ENCODE measurements at places on chromosomes 1 and 21.

GRCh38 chr1:68969441-68969840 is 472.6 kb upstream of the DEPDC1 start:
- DNase-seq = no peak

DNA sequence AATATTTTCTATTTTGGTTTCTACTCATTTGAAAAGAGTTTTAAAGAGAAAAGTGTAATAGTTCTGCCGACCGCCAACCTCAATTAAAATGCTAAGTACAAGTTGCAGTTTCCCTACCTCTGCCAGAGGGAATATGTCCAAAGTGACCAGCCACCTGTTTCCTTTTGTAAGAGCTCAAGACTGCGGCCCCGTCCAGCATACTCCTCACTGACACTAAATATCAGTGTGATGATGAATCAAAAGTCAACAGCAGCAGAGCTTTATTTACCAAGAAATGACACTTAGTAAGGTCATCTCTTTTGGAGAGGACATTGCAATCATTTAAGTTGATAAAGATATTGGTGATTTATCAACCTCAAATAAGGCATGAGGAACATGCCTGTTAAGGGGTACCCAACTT is 57.4 kb upstream of the NRIP1 start:
- no peak for DNase-seq

GRCh38 chr1:153794624-153795329 is 19.6 kb downstream of the SLC27A3 start:
- peak; percentile 21 for DNase-seq

- no peak for DNase-seq
These were observed 13.9 kb upstream of the COL18A1 start for GRCh38 chr21:45390831-45391742.

DNA sequence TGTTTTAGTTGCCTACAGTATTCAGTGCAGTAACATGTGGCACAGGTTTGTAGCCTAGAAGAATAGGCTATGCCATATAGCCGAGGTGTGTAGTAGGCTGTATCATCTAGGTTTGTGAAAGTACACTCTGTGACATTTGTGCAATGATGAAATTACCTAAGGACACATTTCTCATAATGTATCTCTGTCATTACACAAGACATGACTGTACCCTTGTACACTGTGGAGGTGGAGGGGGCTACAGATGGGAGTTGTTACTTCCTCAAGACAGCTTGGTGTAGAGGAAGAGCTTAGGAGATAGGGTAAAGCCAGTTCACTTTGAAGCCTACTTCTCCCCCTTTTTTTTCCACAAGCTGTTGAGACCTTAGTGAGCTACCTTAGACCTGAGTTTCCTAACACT is 59.7 kb upstream of the RAVER2 start:
- DNase-seq = no peak

DNA sequence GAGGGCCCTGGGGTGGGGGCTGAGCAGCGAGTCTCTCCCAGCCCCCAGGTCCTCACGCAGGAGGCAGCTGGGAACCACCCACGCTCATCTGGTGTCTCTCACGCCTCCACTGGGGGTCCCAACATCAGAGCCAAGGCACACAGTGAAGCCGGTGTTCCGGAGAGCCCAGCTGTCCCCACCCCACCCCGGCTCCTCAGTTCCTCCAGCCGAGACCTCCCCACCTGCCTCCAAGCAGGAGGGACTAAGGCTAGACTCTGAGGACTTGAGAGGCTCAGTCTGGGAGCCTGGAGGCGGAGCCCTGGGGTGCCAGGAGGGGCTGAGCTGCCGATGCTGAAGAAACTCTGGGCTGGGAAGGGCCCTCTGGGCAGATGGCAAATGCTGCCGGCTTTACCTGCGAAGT is 1.6 kb upstream of the HPCA start:
- DNase-seq = no peak

- peak; percentile 45 for DNase-seq
These were observed 149.3 kb downstream of the TGFB2 start for GRCh38 chr1:218494449-218494852.

DNA sequence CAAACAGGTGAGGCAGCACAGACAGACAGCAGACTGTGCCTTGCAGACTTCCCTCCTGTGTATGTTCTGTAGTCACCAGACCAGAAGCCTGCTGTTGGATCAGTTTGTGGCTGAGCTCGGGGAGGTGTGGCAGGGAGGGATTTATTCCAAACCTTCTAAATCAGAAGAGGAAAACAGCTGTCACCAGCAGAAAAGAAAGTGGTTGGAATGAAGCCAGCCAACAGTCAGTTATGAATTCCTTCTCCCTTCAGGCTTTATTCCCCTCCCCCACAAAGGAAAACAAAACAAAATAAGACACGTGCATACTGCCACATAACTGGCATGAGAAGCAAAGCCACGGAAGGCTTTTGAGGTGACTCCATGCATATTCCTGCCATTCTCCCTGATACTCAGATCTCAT is 19.0 kb upstream of the PIGV start:
- peak; percentile 80 for DNase-seq

- DNase-seq = no peak
These were observed 27.4 kb downstream of the MORC3 start for GRCh38 chr21:36347278-36347961.

- peak; percentile 49 for DNase-seq
These were observed 87.9 kb downstream of the VAV3 start for GRCh38 chr1:107877092-107877491.

- DNase-seq = no peak
These were observed 39.1 kb downstream of the CLIC6 start for GRCh38 chr21:34707876-34708325.

GRCh38 chr1:36306210-36306901 is at the start of gene SH3D21:
TSS of gene SH3D21 (plus strand) at chr1:36306368. CDS start at chr1:36306421, 53 bp downstream.
- DNase-seq = peak; percentile 37

GRCh38 chr1:14941864-14942263 is 211.7 kb upstream of the TMEM51 start:
- no peak for DNase-seq

DNA sequence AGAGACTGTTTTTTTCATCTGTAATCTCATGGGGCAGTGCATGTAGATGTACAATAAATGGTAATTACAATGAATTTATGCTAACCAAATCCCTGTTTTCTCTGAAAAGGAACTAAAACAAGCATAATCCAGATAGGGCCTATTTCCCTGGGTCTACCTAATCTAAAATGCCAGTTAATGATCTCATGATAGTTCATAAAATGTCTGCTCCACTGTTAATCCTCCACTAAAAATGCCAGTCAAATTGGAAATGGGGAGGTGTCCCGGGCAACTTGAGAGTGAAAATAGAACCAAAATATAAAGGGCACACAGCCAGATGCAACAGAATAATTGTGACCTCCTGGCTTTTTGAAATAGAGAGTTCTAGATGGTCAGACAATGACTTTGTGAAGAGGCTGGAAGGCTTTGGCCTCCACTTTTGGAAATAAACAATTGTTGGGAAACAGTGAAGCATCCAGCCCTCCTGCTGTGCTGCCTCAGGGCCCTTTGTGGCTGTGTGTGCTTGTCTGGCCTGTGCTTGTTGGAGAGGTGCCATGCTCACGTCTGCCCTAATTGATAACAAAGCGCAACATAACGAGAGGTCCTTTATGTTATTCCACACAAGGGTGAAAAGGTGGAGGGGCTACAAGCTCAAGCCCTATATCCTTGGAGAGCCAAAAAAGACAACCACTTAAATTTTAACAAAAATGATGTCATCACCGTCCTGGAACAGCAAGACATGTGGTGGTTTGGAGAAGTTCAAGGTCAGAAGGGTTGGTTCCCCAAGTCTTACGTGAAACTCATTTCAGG is 97.7 kb downstream of the ATP5PO start:
- peak; percentile 21 for DNase-seq

- DNase-seq = peak; percentile 47
These were observed 3.0 kb downstream of the OLFM3 start for GRCh38 chr1:101993710-101994109.

GRCh38 chr1:83011265-83011664 is 987.7 kb downstream of the TTLL7 start:
- no peak for DNase-seq

GRCh38 chr1:91669584-91670350 is 169.1 kb downstream of the CDC7 start:
- DNase-seq = no peak

DNA sequence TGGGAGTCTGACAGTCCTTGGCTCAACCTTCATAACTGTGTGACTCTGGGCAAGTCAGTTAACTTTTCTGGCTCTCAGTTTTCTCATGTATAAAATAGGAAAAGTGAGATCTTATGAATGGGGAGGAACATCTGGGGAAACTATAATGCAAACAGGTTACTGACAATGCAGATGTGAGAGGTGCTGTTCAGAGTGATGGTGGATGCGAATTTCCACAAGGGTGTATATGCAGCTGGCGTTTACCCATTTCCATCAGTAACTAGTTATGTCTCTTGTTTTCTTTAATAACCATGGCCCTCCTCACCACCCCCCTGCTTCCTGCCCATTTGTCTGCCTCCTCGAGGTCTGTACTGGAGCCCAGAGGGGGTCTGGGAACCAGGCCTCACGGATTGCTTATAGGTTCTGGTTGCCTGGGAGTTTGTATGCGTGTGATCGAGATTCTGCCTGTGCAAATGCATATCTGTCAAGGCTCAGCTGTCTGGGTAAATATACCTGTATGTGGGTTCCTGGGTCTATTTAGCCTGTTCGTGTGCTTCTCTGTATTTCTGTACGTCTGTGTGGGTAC is 44.4 kb downstream of the AHDC1 start:
- DNase-seq = no peak

- DNase-seq = no peak
These were observed 6.9 kb downstream of the HTR1D start for GRCh38 chr1:23210351-23210785.

- DNase-seq = no peak
These were observed 34.6 kb downstream of the SLAMF6 start for GRCh38 chr1:160488347-160489058.

GRCh38 chr1:17059391-17060305 is 5.8 kb upstream of the SDHB start:
- DNase-seq = peak; percentile 75

DNA sequence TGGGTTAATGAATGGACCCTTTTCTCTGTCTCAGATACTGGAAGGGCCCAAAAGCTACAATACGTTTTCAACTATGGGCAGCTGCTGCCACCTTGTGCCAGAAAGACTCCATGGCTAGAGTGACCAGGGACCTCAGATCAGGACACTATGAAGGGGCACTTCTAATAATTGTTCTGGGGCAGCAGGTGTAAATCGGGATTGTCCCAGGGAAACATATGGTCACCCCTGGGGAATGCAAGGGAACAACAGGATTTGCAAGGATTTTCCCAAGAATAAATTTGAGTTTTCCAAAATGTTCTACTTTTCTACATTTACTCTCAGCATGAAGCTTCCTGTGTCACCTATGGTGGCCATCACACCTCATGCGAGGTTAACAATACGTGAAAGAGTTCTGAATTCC is 12.0 kb upstream of the FCAMR start:
- peak; percentile 76 for DNase-seq

DNA sequence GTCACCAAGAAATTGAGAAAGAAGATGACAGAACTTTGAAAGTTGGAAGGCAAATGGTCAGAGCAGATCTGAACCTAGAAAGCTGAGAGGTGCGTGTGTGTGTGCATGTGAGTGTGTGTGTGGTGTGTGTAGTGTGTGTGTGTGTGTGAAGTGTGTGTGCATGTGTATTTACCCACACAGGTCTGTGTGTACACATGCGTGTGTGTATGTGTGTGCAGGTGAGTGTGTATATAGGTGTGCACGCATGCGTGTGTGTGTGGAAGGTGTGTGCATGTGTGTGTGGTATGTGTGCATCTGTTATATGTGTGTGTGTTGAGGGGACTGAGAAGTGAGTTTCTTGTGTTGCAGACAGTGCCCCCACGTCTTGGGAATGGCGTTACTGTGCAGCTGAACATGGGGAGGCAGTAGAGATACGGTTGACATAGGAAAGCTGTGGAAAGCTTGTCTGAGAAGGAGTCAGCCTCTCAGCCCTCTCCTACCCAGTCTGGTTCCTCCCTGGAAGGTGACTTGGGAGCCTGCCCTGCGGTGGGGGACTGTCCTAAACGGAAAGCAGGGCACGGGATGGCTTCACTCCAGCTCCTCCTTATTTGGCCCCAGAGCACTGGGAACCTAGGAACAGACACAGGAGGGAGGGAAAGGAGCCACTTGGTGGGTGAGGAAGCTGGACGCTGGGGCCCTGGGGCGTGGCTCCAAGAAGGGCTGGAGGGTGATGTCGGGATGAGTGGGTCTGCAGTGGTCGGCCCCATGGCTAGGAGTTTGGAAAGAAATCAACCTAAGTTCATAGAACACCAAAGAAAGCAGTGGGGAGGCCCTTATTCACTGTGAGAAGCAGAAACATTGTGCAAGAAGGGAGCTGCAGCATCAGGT is 97.2 kb downstream of the PCBP3 start:
- DNase-seq = no peak

GRCh38 chr21:45403825-45404729 is 888 bp upstream of the COL18A1 start:
- DNase-seq = no peak

- DNase-seq = peak; percentile 5
These were observed 202.9 kb downstream of the TBX15 start for GRCh38 chr1:118785246-118785645.

GRCh38 chr1:82048596-82048995 is 247.9 kb downstream of the ADGRL2 start:
- peak; percentile 24 for DNase-seq

DNA sequence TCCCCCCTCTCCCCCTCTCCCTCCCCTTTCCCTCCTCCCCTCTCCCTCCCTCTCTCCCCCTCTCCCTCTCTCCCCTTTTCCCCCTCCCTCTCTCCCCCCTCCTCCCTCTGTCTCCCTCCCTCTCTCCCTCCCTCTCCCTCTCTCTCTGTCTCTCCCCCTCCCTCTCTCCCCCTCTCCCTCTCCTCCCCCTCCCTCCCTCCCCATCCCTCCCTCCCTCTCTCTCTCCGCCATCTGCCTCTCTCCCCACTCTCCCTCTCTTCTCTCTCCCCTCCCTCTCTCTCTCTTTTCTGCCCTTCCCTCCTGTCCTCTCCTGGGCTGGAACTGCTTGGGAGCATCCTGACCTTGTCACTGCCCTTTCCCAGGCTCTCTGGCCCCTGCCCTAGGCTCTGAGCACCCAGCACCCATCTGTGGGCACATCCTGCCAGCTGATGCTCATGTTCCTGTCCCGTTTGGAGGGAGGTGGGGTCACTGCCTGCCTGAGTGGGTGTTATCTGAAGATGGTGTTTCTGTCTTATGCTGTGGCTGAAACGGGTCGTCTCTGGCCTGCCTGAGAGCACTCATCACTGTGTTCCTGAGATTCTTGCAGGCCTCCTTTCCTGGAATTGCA is 10.8 kb downstream of the FTCD start:
- DNase-seq = no peak

GRCh38 chr1:199272139-199272544 is 633.3 kb downstream of the PTPRC start:
- DNase-seq = no peak

DNA sequence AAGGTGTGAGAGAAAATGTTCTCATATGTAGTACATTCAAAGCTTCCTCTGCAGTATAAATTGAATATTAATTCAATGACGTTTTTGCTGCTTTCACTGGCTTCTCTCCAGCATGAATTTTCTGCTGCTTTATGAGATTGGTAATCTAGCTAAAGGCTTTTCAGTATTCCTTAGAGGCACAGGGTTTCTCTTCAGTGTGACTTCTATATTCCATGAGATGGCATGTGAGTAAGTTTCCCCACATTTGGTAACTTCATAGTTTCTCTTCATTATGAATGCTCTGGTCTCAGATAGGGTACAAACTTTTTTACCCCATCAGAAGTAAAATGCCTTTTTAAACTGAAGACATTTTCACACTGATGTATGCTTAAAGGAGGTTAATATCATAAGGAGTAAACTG is 10.4 kb upstream of the KLF18 start:
- peak; percentile 7 for DNase-seq
